Tracheal epithelial cell (primary cell): ENCODE measurements at places on chromosomes 6 and 20. TPM values are rescaled to one million over a fixed set of nuclear protein-coding genes. Genes with fewer than 3 reads are reported as not detected.

FAM83D gene
- 3.6 TPM in 2 replicates for total RNA-seq

SYTL3 gene
- 0.85 and 6.5 TPM in 2 replicates for total RNA-seq

LPIN3 gene
- 6.2 and 11.8 TPM in 2 replicates for total RNA-seq

GABRR1 gene
- total RNA-seq: not detected in 2 replicates

PPP1R3G gene
- total RNA-seq: 3.2 and 3.4 TPM in 2 replicates

HLA-DQB2 gene
- total RNA-seq: not detected in 2 replicates

PDYN gene
- total RNA-seq: not detected in 2 replicates

PSMA7 gene
- 366 and 432 TPM in 2 replicates for total RNA-seq

CDH4 gene
- total RNA-seq: 2.4 and 5.8 TPM in 2 replicates

DEF6 gene
- total RNA-seq: 21.0 and 42.8 TPM in 2 replicates

OR2J3 gene
- not detected in 2 replicates for total RNA-seq

CTAGE9 gene
- not detected in 2 replicates for total RNA-seq

TRERF1 gene
- 0.96 and 3.8 TPM in 2 replicates for total RNA-seq

PAK5 gene
- under 0.01 TPM in 1 of 2 replicates, not detected in the other for total RNA-seq
